Kidney capillary endothelial cell (primary cell): ENCODE measurements at places on chromosomes 12 and 14.

GRCh38 chr12:18443768-18444437 is 182.6 kb downstream of the PIK3C2G start:
- DNase-seq: no peak

DNA sequence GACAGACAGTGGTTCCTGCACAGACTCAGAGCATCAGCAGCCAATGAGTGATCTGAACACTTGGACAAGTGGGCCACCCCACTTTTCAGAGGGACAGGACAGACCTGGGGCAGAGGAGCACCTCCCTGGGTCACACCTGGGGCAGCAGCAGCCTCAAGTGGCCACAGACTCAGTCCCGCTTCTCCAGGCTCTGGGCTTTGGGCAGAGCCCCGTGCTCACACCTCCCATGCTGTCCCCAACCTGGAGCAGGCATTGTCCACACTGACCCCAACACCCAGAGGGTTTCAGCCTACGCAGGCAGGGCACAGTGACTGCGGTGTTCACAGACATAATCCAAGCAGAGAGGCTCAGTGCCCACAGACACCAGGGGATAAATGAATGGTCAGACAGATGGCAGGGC is 135.5 kb upstream of the SFSWAP start:
- DNase-seq: no peak

GRCh38 chr12:102029141-102029540 is 32.6 kb downstream of the WASHC3 start:
- no peak for DNase-seq

GRCh38 chr12:119781804-119782203 is 95.3 kb downstream of the CIT start:
- DNase-seq: no peak

- DNase-seq: no peak
Observed at GRCh38 chr14:34796902-34797301, 78.3 kb downstream of the BAZ1A start.

DNA sequence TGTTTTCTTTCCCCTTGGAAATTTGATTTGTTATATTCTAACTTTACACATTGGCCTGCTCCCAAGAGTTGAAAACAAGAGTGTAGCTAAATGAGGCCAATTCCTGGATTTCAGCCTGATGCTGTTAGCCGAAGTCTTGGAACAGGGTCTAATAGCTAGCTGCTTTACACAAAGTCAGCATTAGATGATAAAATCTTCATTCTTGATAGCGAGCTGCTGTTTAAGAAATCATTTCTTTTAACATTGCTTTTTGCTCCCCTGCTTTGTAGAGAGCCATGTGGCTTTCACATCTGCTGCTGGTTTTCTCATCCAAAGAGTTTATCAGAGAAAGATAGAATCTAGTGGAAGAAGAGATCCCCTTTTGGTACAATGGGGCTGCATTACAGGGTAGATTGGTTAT is 22.3 kb downstream of the FBXW8 start:
- no peak for DNase-seq
